ENCODE measurements at places on chromosomes 2 and 18.
A peak's percentile ranks its signal among the peaks of the same experiment; 100 is the strongest.

DNA sequence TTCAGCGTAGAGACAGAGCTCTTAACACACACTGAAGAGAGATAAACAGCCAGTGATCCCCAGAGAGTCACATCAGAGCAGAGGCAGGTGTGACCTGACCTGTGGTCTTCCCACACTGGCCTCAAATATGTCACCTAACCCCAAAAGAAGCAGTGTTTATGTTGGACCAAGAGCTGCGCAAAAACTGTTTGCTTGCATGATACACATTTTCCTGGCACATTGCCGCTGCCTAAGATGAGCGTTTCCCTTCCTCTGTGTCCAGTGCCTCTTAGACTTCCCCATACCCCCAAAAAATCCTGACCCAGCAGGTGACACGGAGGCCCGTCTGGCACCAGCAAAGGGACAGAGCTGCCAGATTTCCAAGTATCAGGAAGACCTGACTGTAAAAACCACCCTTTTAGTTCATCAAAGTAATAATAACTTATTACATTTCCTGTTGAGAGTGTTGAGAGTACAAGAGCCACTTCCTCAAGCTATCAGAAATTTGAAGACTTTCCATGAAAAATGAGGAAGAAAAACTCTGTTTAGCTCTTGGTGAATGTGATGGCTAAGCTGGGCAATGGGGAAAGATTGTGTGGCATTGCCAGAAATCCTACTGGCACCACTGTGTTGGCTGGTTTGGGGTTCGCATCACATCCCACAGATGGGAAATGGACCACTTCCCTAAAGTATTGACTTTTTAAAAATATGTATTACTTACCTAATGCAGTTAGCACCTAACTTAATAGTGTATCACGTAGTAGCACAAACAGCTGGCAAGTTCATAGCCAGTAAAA is 6.7 kb downstream of the TNFRSF11A start:
- DNase-seq, result peak; percentile 24
- H3K36me3 ChIP-seq, result no peaks in the 10 kb centered on the region
- H3K27me3 ChIP-seq, result peaks cover 3% of the 10 kb centered on the region
- H3K27ac ChIP-seq, result no peak overlapping the region

DNA sequence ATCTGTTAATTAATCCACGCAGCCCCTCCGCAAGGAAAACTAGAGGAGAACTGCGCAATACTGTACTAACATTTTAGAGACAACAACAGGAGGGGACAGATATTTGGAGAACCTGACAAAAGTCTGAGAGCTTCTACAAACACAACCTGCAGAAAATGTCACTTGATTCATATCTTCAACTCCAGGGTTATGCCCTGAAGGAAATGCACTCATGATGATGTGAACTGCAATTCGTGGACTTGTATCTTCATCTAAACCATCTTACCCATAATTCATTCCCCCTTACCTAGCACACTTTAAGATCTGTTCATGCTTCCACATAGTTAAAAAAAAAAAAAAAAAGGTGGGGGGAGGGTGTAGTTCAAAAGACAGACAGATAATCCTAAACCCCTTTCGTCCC is 75.5 kb downstream of the AFF3 start:
- H3K4me1 ChIP-seq, result no peaks in the 10 kb centered on the region
- DNase-seq, result no peak
- no peak overlapping the region for H3K27ac ChIP-seq
- H3K4me3 ChIP-seq, result no peak overlapping the region

DNA sequence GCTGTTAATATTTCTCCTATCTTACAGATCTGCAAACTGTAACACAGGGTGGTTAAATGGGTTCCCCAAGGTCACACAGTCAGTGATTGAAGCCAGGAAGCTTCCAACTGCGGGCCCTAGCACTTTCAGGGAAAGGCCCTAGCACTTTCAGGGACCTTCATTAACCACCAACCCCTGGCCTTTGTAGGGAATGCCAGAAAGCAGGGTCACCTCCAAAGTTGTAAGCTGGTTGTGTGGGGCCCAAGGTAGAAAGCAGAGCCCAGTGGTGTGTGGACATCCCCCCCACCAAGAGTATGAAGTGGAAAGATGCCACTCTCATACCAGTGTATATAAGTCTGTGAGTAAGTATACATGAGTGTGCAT is 4.4 kb downstream of the DLX2 start:
- no peak overlapping the region for H3K27ac ChIP-seq
- peaks cover 9% of the 10 kb centered on the region for H3K4me1 ChIP-seq
- H3K36me3 ChIP-seq, result no peaks in the 10 kb centered on the region
- peaks cover 100% of the 10 kb centered on the region for H3K27me3 ChIP-seq
- H3K4me3 ChIP-seq, result no peak overlapping the region

DNA sequence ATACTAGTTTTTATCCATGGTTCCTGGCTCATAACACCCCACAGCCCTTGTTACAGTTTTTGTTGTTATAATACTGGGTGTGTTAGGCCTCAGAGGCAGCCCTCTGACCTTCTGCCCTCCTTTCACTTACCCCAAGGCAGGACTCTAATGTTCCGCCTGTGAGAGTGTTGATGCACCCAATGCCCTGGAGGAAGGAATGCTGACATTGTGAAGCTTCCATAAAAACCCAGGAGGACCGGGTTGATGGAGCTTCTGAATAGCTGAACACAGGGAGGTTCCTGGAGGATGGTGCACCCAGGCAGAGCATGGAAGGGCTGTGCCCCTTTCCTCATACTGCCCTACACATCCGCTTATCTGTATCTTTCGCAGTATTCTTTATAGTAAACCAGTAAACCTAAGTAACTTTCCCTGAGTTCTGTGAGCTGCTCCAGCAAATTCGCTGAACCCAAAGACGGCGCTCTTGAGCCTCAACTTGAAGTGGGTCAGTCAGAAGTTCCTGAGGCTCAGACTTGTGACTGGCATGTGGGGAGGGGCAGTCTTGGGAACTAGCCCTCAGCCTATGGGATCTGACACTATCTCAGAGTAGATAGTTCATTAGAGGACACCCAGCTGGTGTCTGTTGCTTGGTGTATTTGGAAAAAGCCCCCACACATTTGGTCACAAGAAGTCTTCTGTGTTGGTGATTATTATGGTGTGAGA is 10.4 kb downstream of the STON1 start:
- no peaks in the 10 kb centered on the region for H3K4me1 ChIP-seq
- no peak overlapping the region for H3K27ac ChIP-seq
- no peak overlapping the region for H3K4me3 ChIP-seq
- H3K36me3 ChIP-seq, result no peaks in the 10 kb centered on the region
- no peaks in the 10 kb centered on the region for H3K27me3 ChIP-seq

DNA sequence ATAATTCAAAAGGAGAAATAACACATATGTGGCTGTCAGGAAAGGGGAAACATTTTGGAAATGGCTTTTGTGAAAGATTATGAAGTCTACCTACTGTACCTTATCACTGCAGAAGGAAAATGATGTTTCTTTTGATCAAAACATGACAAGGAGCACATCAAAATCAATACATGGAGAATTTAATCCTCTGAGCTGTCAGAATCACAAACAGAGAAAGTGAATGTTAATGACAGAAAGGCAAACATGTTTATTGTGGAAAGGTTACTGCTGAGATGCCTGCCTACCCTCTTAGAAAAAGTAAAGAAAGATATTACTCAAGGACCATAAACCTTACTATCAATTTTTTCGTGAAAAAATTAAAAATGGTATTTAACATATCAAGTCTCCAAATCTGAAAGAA is 794.5 kb upstream of the GYPC start:
- no peak overlapping the region for H3K4me3 ChIP-seq
- no peak for DNase-seq
- H3K27me3 ChIP-seq, result no peaks in the 10 kb centered on the region
- no peak overlapping the region for H3K27ac ChIP-seq
- no peaks in the 10 kb centered on the region for H3K36me3 ChIP-seq
- H3K4me1 ChIP-seq, result no peaks in the 10 kb centered on the region

GRCh38 chr2:96798733-96799622 is 17.1 kb upstream of the CNNM3 start:
- H3K27me3 ChIP-seq, result no peaks in the 10 kb centered on the region
- H3K4me1 ChIP-seq, result no peaks in the 10 kb centered on the region
- H3K36me3 ChIP-seq, result peaks cover 8% of the 10 kb centered on the region
- DNase-seq, result no peak

GRCh38 chr2:161754379-161754778 is 130.2 kb downstream of the SLC4A10 start:
- H3K27me3 ChIP-seq, result no peaks in the 10 kb centered on the region
- H3K4me3 ChIP-seq, result no peak overlapping the region
- H3K27ac ChIP-seq, result no peak overlapping the region
- no peak for DNase-seq
- H3K4me1 ChIP-seq, result no peaks in the 10 kb centered on the region

GRCh38 chr18:6763524-6763923 is 34.0 kb downstream of the ARHGAP28 start:
- no peak overlapping the region for H3K27ac ChIP-seq
- no peaks in the 10 kb centered on the region for H3K36me3 ChIP-seq
- no peak for DNase-seq
- no peaks in the 10 kb centered on the region for H3K4me1 ChIP-seq
- H3K27me3 ChIP-seq, result no peaks in the 10 kb centered on the region
- H3K4me3 ChIP-seq, result no peak overlapping the region

DNA sequence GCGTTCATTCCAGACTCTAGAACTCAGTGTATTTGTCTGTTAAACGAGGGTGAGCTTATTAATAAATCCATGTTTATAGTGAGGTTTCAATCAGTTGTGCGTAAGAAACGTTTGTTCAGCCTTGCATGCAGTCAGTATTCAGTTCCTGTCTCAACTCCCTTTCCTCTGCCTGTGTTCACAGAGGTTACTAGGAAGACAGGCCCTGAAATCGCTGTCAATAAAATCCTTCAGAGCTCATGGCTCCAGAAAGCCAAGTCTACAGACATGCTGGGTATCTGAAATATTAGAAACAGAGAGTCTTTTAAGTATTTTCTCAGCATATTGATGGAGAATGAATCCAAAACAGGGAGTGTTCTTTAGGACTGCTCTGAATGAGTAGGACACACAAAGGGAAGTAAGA is 75.4 kb downstream of the KLF7 start:
- no peaks in the 10 kb centered on the region for H3K27me3 ChIP-seq
- no peak for DNase-seq
- no peak overlapping the region for H3K27ac ChIP-seq
- H3K4me1 ChIP-seq, result no peaks in the 10 kb centered on the region

- H3K36me3 ChIP-seq, result no peaks in the 10 kb centered on the region
- no peak for DNase-seq
- no peak overlapping the region for H3K4me3 ChIP-seq
- H3K27ac ChIP-seq, result no peak overlapping the region
- H3K27me3 ChIP-seq, result no peaks in the 10 kb centered on the region
- no peaks in the 10 kb centered on the region for H3K4me1 ChIP-seq
Observed at GRCh38 chr2:1794821-1795220, 50.5 kb upstream of the PXDN start.

- no peak overlapping the region for H3K27ac ChIP-seq
- no peaks in the 10 kb centered on the region for H3K36me3 ChIP-seq
- H3K4me3 ChIP-seq, result no peak overlapping the region
- no peaks in the 10 kb centered on the region for H3K4me1 ChIP-seq
- DNase-seq, result no peak
Observed at GRCh38 chr2:52144590-52144989, 1112.7 kb upstream of the NRXN1 start.

DNA sequence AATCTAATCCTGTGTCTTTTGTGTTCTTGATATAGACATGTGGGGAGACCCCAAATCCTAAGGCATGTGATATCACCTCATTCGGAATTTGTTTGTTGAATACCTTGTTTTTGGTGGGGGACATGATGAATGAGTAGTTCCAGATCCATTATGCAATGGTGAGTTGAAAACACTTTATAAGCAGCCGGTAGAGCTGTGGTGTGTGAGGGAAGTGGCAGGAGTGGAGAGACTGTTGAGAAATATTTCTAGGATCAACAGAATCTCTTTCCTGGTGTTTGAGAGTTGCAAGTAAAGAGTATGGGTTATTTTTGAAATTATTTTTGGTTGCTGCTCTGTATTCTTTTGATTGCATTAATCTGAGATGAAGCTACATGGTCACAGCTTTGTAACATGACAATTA is 34.4 kb downstream of the LHCGR start:
- H3K36me3 ChIP-seq, result no peaks in the 10 kb centered on the region
- peaks cover 3% of the 10 kb centered on the region for H3K27me3 ChIP-seq
- no peaks in the 10 kb centered on the region for H3K4me1 ChIP-seq
- no peak overlapping the region for H3K4me3 ChIP-seq
- DNase-seq, result no peak
- no peak overlapping the region for H3K27ac ChIP-seq

- H3K27me3 ChIP-seq, result no peaks in the 10 kb centered on the region
- no peaks in the 10 kb centered on the region for H3K36me3 ChIP-seq
- no peak overlapping the region for H3K4me3 ChIP-seq
Observed at GRCh38 chr2:138356178-138356577, 145.4 kb upstream of the SPOPL start.

GRCh38 chr2:132429941-132430573 is 13.5 kb downstream of the GPR39 start:
- no peak overlapping the region for H3K27ac ChIP-seq
- H3K4me3 ChIP-seq, result no peak overlapping the region
- peaks cover 2% of the 10 kb centered on the region for H3K4me1 ChIP-seq
- peaks cover 2% of the 10 kb centered on the region for H3K36me3 ChIP-seq

DNA sequence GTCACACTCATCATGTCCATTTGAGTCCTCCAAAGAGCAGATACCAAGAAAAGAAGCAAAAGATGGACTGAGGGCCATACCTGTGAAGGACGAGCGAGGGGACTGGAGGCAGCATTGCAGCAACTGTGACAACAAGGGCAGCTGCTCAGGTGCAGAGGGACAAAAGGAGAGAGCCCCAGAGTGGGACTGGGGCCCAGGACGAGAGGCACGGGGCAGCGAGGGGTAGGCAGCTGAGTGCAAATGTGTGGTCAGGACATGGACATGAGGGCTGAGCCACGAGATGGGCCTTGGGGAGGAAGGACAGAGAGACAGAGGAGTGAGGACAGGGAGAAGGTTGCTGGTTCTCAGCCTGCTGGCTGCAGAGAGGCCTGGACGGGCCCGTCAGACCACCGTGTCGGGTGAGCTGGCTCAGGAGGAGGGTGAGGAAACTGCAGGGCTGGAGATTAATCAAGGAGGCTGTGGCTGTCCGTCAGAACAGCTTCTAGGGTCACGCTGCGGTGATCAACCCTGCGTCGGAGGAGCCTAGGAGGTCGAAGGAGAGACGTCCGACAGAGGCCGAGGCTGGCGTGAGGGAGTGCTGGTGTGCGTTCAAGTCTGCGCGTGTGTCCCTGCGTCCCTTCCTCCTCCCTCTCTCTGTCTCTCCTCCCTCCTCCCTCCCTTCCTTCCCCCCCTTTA is 206.8 kb upstream of the HDAC4 start:
- H3K27ac ChIP-seq, result no peak overlapping the region
- no peaks in the 10 kb centered on the region for H3K36me3 ChIP-seq
- H3K4me1 ChIP-seq, result no peaks in the 10 kb centered on the region
- no peaks in the 10 kb centered on the region for H3K27me3 ChIP-seq
- DNase-seq, result no peak

GRCh38 chr2:2636813-2637212 is 305.7 kb upstream of the MYT1L start:
- no peaks in the 10 kb centered on the region for H3K27me3 ChIP-seq
- DNase-seq, result no peak
- H3K36me3 ChIP-seq, result no peaks in the 10 kb centered on the region
- H3K4me1 ChIP-seq, result no peaks in the 10 kb centered on the region
- H3K27ac ChIP-seq, result no peak overlapping the region

GRCh38 chr2:121830809-121831208 is 75.4 kb downstream of the TSN start:
- H3K36me3 ChIP-seq, result no peaks in the 10 kb centered on the region
- no peak for DNase-seq
- H3K4me1 ChIP-seq, result no peaks in the 10 kb centered on the region
- no peak overlapping the region for H3K4me3 ChIP-seq
- H3K27ac ChIP-seq, result no peak overlapping the region

GRCh38 chr18:27695503-27695902 is 481.4 kb downstream of the CDH2 start:
- H3K4me3 ChIP-seq, result no peak overlapping the region
- DNase-seq, result no peak
- no peaks in the 10 kb centered on the region for H3K27me3 ChIP-seq
- H3K4me1 ChIP-seq, result no peaks in the 10 kb centered on the region
- H3K27ac ChIP-seq, result no peak overlapping the region
- no peaks in the 10 kb centered on the region for H3K36me3 ChIP-seq
